Smooth muscle cell of the pulmonary artery (primary cell): ENCODE measurements at places on chromosomes 11 and 22. TPM values are rescaled to one million over a fixed set of nuclear protein-coding genes. Genes with fewer than 3 reads are reported as not detected.

The MUC2 gene
- total RNA-seq, result not detected in 2 replicates

The SLC5A12 gene
- not detected in 2 replicates for total RNA-seq

The CASP1 gene
- total RNA-seq, result 7.2 and 18.1 TPM in 2 replicates

The FOLR1 gene
- not detected in 2 replicates for total RNA-seq

The CFAP300 gene
- total RNA-seq, result 3.2 and 8.3 TPM in 2 replicates

The CLCF1 gene
- 4.4 and 5.3 TPM in 2 replicates for total RNA-seq

The ARHGAP8 gene
- 0.03 TPM in 1 of 2 replicates, not detected in the other for total RNA-seq

The RAB36 gene
- total RNA-seq, result 3.8 and 4.8 TPM in 2 replicates

The SPINDOC gene
- total RNA-seq, result 10.7 and 15.6 TPM in 2 replicates

The PYGM gene
- total RNA-seq, result 6.0 and 8.8 TPM in 2 replicates

The FAR1 gene
- 53.4 and 62.8 TPM in 2 replicates for total RNA-seq

The LYVE1 gene
- total RNA-seq, result 0.23 and 4.6 TPM in 2 replicates

The BET1L gene
- total RNA-seq, result 34.9 and 44.1 TPM in 2 replicates

The NXPE2 gene
- total RNA-seq, result 0.07 TPM in 2 replicates

The KRTAP5-8 gene
- total RNA-seq, result not detected in 2 replicates

The KRTAP5-7 gene
- not detected in 2 replicates for total RNA-seq

The CCDC88B gene
- total RNA-seq, result 0.85 and 1.2 TPM in 2 replicates

The SF3A1 gene
- total RNA-seq, result 29.3 and 39.6 TPM in 2 replicates

The OR52M1 gene
- total RNA-seq, result not detected in 2 replicates

The GLYATL2 gene
- 0.78 and 1.1 TPM in 2 replicates for total RNA-seq

The ZDHHC13 gene
- total RNA-seq, result 12.6 and 14.7 TPM in 2 replicates
